CD8-positive, alpha-beta T cell (primary cell): ENCODE measurements at places on chromosomes 11 and 22. TPM values are rescaled to one million over a fixed set of nuclear protein-coding genes. Genes with fewer than 3 reads are reported as not detected.

Gene ROBO3
- 20.8 TPM for total RNA-seq

Gene TUBA8
- total RNA-seq = 1.4 TPM

GRCh38 chr11:30143098-30143705 is 87.6 kb upstream of the FSHB start:
- DNase-seq = no peak

DNA sequence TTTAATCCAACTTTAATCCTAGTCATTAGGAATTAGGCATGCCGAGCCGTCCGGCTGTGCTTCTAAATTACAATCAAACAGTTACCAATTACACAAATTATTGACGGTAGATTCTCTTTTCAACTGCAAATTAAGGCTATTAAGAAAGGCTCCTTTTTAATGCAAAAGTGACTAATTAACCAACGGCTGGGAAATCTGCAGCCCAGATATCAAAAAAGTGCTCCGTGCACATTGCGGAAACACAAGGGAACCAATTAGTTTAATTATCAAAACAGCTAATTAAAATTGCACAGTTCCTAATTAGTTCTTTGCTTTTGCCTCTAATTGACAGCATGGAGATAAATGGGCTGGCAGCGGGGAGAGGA is 19.4 kb upstream of the LMO1 start:
- no peak for DNase-seq

DNA sequence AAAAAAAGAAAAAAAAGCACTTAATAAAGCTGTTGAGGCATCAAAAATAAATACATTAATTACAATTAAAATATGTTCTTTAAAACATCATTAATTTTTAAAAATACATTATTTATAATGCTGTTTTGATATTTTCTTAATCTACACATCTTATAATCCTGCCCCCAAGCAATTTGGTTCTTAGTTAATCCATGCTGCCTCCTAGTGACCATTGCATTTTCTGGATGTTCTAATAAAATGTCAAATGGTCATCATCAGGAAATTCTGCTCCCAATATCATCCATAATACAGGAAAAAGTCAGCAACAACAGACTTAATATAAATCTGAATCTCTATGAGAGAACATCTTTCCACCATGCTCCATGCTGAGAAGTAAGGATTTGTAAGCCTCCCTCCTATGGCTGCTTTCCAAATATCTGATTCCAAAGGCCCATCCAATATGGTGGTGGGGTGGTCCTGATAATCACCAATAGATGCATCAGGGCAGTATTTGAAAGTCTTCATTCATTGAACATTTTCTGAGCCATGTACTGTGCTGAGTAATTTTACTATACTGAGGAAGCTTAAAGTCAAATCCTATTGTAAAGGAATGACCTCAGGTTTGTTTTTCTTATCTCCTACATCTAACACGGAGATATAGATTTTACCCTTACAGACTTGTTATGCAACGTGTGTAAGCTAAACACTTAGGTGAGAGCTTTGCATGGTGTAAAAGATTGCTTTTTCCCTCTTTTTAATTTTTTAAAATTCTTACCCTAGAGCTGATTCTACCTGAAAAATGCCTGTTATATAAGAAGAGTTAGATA is 124.7 kb upstream of the BMAL1 start:
- no peak for DNase-seq
